ENCODE measurements at places on chromosomes 5 and 9.

GRCh38 chr5:137218471-137218870 lies 280.7 kb downstream of the SPOCK1 start:
- DNase-seq: peak; percentile 53

GRCh38 chr9:135178498-135178897 lies 91.0 kb downstream of the OLFM1 start:
- DNase-seq: no peak

DNA sequence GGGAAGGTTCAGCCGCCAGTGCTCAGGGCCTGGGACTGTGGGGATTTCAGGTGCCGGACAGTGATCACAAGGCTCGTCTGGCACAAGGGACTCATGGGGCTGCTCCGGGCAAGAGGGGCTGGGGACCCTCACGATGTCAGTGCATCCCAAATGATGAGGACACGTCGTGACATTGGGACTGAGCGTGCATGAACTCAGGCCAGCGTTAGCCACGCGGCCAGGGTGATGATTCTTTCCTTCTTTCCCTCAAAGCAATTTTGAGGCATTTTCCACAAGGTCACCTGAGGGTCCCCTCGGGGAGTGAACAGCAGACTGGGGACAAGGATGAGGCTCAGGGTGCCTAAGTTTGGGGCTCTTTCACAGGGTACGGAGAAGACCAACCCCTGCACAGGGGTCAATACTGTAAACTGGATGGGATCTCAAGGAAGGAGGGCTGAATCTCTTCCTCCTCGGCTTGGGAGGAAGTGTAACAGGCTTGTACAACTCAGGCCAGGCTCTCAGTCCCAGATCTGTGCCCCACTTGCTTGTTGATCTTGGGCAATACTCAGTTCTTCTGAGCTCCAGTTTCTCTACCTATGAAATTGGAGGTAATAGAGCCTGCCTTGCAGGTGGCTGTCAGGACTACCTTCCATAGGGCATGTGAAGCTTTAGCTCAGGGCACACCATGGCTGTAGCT lies 78.5 kb downstream of the PRRT1B start:
- no peak for DNase-seq

DNA sequence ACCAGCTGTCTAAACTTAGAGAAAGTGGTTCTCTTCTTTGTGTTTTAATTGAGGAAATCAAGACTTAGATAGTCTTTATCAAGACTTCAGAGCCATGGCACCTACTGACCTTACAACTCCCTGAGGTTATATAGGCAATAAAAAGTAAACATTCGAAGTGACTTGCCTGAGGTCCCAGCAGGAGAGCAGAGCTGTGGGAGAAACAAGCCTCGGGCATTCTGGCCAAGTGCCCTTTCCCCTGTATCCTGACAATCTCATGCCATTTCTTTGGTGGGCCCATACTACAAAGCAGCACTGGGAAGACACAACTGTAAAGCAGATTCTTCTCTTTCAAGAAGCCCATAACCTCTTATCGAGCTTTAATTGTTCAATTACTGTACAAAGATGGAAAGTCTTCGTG lies 23.1 kb downstream of the FREM1 start:
- DNase-seq: no peak

- no peak for DNase-seq
Observed at GRCh38 chr5:60823574-60823973, 20.5 kb downstream of the ELOVL7 start.

- peak; percentile 61 for DNase-seq
Observed at GRCh38 chr9:94847486-94847885, 121.0 kb downstream of the AOPEP start.

GRCh38 chr5:124301850-124302249 lies 444.6 kb downstream of the ZNF608 start:
- DNase-seq: no peak

GRCh38 chr5:143040622-143041021 lies 270.4 kb downstream of the ARHGAP26 start:
- no peak for DNase-seq

- no peak for DNase-seq
Observed at GRCh38 chr5:142387024-142387682, 62.3 kb upstream of the SPRY4 start.

- DNase-seq: peak; percentile 17
Observed at GRCh38 chr5:58458743-58459145, 1.1 kb downstream of the PLK2 start.

- DNase-seq: no peak
Observed at GRCh38 chr5:163261647-163262269, 175.6 kb upstream of the CCNG1 start.

GRCh38 chr9:78654324-78654723 lies 357.4 kb downstream of the PSAT1 start:
- DNase-seq: no peak

DNA sequence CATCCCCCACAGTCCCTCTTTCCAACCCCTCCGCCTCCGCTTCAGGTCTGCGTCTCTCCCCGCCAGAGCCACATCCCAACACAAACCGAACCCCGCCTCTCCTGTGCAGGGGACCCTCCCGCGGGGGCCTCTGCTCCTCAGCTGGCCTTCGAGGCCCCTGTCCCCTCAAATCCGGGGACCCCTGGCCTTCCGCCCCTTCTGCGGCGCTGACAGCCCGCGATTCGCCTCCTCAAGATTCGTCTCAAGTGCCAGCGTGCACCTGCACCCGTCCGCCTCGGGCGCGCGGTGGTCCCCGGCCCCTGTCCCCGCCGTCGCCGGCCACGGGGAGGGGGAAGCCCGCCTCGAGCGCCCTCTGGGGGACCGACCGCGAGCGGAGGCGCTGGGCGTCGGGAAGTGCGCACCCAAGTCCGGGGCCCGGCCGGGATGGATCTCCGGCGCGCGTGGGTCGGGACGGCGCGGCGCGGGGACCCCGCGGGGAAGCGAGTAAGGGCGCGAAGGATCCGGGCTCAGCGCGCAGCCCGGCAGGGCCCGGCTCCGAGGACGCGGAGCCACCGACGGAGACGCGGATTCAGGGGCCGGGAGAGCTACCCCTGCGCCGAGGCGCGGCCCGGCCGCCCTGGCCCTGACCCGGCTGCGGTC lies 623 bp downstream of the FLT4 start:
- DNase-seq: no peak

DNA sequence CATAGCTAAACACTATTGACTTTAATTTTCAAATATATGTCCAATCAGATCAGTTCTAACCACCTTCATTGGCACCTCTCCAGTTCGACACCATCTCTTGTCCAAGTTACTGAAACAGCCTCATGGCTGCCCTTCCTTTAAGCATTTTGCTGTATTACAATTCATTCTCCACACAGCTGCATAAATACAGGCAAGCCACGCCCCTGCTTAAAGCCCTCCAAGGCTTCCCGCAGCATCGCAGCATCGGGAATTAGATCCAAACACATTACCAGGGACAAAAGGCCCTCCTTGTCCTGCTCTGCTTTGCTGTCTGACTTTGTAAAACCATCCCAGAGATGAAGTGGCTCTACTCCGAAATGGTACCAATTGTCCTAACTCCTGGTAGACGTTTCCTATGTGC lies 75.1 kb upstream of the RAI14 start:
- DNase-seq: no peak

GRCh38 chr9:99125446-99125845 lies 20.5 kb downstream of the TGFBR1 start:
- no peak for DNase-seq

- no peak for DNase-seq
Observed at GRCh38 chr5:178259623-178260536, 27.3 kb upstream of the PHYKPL start.

- DNase-seq: no peak
Observed at GRCh38 chr9:121784731-121785411, 133.4 kb downstream of the DAB2IP start.

DNA sequence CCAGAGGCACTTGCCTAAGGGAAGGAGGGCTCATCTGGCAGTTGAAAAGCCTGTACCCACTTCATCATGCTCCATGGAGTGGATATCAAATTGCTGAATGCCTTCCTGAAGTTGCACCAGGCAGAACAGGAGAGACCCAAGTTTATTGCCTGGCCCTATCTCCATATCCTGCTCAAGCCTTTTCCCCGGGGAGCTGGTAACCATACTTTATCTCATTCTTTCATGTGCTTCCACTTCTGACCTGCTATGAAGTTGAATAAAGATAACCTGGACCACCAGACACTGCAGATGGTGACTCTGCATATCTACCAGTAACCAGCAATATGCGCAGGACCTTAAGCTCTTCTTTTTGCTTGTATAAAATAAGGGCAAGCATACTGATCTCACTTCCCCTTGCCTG lies 1397.5 kb upstream of the CDH6 start:
- no peak for DNase-seq

GRCh38 chr5:17316970-17317459 lies 99.6 kb downstream of the BASP1 start:
- DNase-seq: no peak

- no peak for DNase-seq
Observed at GRCh38 chr5:172466062-172466461, 11.7 kb upstream of the SH3PXD2B start.

DNA sequence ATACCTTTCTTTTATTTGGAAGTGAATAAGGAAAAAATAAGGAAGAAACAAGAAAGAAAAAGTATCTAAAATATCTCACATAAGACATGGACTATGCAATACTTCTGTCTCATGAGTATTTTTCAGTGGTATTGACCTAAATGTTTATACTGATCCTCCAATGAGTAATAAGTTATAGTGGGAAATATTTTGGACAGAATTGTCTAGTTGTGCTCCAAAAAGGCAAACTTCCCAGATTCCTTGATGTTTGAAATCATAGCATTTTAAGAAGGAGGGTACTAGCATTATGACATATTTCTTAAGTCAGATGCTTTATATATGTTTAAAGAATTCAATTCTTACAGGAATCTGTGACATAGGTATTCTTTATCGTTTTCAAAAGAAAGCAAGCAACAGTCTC lies 34.5 kb upstream of the BASP1 start:
- no peak for DNase-seq

DNA sequence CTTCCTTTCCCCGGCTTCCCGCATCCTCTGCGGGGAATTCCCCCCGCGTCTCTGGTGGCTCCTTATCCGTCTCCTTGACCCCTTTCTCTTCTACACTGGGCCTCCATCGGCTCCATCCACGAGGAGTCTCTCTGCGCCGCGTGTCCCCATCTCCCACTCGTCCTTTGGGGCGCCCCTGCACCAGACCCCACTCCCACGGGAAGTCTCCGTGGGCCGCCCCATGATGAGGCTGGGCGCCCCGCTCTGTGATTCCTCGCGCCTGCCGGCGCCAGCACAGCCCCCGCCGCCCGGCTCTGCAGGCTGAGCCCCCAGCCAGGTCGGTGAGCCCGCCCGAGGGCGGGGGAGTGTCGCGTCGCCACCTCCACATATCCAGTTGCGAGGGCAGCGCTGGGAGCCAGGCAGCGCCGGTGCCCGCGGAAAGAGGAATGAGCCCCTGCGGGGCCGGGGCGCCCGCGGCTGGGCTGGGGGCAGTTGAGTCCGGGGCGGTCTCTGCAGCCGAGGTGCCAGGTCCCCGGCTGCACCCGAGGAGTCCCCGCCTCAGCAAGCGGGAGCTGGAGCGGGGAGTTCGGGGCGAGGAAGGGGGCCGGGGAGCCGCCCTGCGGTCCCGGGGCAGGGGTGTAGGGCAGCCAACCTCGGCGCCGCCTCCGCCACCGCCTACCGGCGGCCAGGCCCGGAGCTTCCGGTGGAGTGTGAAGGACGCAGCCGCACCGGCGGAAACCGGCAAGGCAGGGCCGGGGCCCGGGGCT lies 2.1 kb upstream of the TRAF1 start:
- no peak for DNase-seq

Data from RCC 7860 (cell line).